ENCODE measurements at places on chromosomes 16 and 17.

DNA sequence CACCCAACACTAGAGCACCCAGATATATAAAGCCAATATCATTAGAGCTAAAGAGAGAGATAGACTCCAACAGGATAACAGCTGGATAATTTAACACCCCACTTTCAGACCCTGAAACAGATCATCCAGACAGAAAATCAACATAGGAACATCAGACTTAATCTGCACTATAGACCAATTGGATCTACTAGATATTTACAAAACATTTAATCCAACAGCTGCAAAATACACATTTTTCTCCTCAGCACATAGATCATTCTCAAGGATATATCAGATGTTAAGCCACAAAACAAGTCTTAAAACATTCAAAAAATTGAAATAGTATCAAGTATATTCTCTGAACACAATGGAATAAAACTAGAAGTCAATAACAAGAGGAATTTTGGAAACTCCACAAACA is 4.1 kb upstream of the CCL13 start:
- H3K27ac ChIP-seq: no peak overlapping the region
- DNase-seq: no peak
- H3K4me1 ChIP-seq: no peaks in the 10 kb centered on the region
- H3K27me3 ChIP-seq: no peaks in the 10 kb centered on the region
- H3K4me3 ChIP-seq: no peak overlapping the region
- no peaks in the 10 kb centered on the region for H3K36me3 ChIP-seq

DNA sequence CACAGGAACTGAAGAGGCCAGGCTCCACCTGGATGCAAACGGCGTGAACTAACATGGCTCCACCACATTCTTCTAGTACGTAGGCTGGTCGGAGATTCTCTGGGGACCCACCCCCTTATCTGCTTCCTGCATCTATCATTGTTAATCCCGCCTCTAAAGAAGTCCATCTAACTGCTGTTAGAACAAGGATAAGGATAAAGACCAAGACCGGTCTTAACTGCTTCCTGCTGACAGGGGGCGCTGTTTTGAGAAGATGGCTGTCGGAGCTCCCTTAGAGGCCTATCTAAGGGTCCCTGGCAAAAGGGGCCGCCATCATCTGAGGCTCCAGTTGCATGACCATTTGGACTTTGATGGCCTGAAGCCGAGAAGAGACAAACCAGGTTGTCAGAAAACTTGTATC is 25.8 kb upstream of the TNFSF12 start:
- H3K36me3 ChIP-seq: no peaks in the 10 kb centered on the region
- H3K27me3 ChIP-seq: no peaks in the 10 kb centered on the region
- DNase-seq: peak; percentile 19
- no peak overlapping the region for H3K27ac ChIP-seq
- no peaks in the 10 kb centered on the region for H3K4me1 ChIP-seq

DNA sequence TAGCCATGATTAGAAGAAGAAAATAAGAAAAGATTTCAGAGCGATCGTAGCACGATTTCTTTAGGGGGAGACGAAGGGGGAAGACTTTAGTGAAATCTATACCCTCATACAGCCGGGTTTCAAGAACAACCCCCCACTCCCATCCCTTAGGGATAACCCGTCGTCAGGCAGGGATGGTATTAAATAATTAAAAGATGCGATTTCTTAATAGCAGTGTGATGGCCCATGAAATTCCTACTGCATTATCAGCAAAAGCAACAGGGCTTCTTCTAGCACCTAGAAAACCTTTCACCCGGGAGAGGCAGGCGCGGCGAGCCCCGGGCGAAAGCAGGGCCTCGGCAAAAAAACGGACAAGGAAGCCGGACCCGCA is 1.4 kb downstream of the CDH11 start:
- DNase-seq: no peak
- no peak overlapping the region for H3K4me3 ChIP-seq
- no peak overlapping the region for H3K27ac ChIP-seq
- no peaks in the 10 kb centered on the region for H3K4me1 ChIP-seq
- no peaks in the 10 kb centered on the region for H3K36me3 ChIP-seq

DNA sequence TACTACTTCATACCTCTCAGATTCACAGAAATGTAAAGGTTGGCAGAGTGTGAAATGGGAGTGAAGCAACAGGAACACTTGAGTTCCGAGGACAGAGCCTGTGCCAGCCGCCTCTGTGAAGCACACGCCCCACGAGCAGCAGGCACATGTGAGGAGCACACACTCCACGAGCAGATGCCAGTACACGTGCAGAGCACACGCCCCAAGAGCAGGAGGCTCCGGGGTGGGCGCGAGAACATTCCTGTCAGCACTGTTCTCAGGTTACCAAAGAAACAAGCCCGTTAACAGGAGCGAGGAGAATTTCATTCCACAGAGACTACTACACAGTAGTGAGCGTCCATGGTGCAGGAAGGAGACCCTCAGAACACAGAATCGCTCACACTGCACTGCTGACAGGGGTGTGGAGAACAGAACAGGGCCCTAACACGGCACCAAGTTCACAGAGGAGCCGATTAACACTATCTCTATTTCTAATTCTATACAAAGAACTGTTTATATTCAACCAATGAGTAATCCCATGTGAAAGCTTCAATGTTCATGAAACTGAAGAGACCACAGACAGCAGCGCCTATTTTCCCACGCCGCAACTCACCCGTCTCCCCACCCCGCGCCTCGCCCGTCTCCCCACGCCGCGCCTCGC is 40.1 kb downstream of the KLHDC4 start:
- DNase-seq: no peak
- H3K27me3 ChIP-seq: no peaks in the 10 kb centered on the region
- no peak overlapping the region for H3K4me3 ChIP-seq
- H3K27ac ChIP-seq: no peak overlapping the region
- H3K4me1 ChIP-seq: no peaks in the 10 kb centered on the region

Measured in DND-41 (cell line).